Left cardiac atrium (tissue), 4 donors: ENCODE measurements at places on chromosomes 1 and 21.
A peak's percentile ranks its signal among the peaks of the same experiment; 100 is the strongest.

GRCh38 chr1:211613108-211613947, 34.4 kb upstream of the SLC30A1 start:
- DNase-seq: peak; percentile 82

GRCh38 chr1:59018860-59019259, 235.0 kb upstream of the JUN start:
- DNase-seq: peak; percentile 40

DNA sequence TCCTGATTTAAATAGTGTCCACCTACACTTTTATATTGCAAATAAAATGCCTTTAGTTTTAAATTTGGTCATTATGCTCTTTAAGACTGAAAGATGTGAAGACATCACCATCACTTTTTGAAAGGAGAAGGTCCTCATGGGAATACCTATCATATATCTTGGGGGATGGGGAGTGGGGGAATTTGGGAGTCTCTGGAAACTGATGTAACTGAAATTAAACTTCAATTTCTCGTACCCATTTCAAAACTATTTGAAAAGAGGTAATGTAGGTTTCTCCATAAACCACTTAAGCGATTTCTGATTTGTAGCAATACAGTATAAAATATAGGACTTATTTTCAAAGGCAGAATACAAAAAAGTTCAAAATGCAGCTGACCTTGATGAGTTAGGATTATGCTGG, 924 bp downstream of the EXTL2 start:
- DNase-seq: no peak

DNA sequence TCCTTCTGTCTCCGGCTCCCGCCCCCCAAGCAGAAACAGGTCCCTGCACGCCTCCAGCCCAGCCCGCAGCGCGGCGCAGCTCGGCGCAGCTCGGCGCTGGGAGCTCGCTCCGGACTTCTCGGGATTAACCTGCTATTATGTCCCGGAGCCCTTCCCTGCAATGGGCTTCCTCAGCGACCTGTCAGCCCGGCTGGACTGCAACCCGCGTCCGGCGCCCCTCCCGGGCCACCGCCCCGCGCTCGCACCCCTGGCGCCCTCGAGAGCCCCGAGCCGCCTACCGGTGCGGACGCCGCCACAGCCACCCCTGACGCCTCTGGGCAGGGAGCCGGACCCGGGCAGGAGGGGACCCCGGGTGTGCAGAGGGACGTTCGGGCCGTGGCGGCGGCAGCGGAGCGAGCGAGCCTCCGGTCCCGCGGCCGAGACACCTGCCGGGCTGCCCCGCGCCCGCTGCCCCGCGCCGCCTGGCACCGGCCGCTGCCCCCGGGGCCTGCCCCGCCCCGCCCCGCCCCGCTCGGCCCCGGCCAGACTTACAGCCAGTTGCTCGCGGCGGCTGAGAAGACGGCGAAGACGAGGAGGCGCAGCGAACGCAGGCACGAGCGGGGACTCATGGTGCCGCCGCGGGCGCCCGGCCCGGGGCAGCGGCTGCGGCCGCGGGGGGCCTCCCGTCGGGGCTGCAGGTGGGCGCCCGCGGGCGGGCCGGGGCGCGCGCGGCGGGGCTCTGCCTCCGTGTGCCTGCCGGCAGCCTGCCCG, 407 bp downstream of the WNT4 start:
- no peak for DNase-seq

- DNase-seq: no peak
Observed at GRCh38 chr1:118116909-118117308, 68.1 kb downstream of the SPAG17 start.

GRCh38 chr21:44405091-44405947, 50.0 kb upstream of the LRRC3 start:
- DNase-seq: no peak

GRCh38 chr1:156655151-156655903, 13.4 kb downstream of the BCAN start:
- DNase-seq: peak; percentile 11

GRCh38 chr1:65688848-65689247, 103.8 kb upstream of the PDE4B start:
- no peak for DNase-seq

DNA sequence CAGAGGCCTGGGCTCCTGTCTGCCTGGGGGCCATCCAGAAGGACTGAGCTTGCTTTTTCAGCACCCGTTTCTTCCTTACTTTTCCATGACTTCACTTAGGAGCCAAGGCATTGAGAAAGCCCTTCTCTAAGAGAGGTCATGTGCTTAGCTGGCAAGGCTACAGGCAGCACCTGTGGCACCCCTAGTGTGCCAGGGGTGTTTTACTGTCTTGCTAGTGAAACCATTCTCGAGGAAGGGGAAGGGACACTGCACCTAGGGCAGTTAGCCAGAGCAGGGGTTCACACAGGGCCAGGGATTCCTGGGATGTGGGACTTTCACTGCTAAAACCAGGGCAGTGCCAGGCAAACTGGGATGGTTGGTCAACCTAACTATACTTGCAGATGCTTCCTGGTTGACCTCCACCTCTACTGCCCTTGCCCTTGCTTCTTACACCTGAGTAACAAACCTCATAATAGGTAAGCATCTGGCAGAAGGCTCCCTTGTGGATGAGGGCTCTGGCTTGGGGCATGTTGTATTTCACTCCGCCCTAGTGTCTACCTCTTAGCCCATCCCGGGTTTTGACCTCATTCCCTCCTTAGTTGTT, 69.2 kb downstream of the NOS1AP start:
- DNase-seq: no peak

DNA sequence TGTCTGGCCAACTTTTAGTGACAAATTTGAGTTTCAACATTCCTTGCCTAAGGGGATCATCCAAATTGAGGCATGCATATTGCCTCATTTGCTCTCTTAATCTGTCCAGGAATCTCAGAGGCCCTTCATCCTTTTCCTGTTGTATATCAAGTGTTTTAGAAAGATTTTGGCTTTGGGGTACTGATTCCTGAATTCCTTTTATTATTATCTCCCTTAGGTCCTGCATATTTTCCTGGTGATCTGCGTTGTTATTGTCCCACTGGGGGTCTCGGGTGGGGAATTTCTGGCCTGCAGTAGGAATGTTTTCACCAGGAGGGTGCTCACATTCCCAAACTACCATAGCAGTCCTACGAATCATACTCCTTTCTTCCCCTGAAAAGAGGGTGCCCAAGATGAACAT, 4.4 kb upstream of the AADACL3 start:
- no peak for DNase-seq

DNA sequence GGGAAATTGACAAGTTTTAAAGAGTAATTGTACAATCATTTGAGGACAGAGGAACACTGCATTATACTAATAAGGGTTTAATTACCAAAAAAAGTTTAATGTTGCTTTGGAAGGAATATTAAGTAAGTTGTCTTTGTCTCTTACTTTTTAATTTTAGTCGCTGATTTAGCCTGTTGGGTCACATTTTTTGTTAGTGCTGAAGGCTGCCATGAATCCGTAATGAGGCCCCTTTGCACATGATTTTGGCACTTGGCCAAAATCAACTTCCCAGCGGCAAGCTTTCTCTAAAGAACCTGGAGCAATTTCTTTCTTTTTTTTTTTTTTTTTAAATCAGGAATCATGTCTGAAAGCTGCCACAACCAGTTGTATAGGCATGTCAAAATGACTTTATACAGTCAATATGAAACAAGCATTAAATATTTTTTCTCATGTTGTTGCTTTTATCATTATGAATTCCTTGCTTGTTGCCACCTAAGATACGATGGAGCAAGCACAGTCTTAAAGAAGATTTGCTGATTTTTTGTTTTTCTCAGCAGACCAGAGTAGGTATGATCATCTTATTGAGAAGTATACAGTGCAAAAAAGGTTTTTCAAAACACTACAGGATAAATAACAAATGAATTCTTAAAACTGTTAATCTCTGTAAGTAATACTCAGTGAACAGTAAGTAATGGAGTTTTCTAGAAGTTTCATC, 690.4 kb downstream of the USP25 start:
- DNase-seq: peak; percentile 68

DNA sequence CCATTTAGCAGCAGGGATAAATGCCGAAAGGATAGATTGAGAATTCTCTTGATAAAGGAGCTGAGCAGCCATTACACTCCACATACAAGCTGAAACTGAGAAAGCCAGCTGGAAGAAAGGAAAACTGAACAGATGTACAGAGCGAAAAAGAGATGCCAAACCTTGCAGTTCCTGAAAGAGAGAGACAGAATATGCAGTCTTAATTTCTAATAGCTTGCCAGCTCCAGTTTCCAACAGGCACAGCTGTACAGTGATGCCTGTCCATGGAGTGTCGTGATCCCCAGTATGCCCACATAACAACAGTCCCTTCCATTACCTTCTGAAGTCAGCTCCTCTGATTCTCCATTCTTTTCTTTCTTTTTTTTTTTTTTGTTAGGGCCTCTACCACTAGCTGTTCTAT, 22.7 kb downstream of the ABL2 start:
- no peak for DNase-seq

DNA sequence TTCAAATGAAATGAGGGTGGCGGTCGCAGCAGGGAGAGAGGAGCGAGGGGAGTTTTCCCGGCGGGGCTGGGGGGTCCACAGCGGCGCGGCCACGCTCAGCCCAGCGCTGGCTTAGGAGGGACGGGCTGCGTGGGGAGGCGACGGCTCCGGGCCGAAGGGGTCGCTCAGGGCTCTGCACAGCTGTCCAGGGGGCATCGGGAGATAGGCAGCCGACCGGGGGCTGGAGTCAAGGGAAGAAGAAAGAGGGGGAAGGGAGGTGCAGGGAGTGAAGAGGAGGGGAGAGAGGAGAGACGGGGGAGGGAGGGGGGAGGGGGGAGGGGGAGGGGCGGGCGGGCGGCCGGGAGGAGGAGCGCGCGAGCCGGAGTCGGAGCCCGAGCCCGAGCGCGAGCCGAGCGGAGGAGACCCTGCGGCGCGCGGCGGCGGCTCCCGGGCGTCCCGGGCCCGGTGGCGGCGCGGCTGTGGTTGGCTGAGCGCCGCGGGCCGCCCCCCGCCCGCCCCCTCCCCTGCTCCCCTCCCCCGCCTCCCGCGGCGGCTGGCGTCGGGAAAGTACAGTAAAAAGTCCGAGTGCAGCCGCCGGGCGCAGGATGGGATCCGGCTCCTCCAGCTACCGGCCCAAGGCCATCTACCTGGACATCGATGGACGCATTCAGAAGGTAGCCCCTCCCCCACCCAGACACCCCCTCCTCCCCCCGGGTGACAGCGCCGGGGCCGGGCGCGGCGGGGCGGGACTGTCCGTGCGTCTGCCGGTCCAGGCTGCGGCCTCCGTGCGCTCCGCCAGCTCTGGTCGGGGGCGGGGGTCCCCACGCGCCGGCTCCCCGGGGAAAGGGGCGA, at the start of gene PDE9A:
PDE9A (plus strand) TSS at position 391 of the 831 bp plus-strand sequence; CDS start at position 585, 194 bp downstream.
- DNase-seq: peak; percentile 26

DNA sequence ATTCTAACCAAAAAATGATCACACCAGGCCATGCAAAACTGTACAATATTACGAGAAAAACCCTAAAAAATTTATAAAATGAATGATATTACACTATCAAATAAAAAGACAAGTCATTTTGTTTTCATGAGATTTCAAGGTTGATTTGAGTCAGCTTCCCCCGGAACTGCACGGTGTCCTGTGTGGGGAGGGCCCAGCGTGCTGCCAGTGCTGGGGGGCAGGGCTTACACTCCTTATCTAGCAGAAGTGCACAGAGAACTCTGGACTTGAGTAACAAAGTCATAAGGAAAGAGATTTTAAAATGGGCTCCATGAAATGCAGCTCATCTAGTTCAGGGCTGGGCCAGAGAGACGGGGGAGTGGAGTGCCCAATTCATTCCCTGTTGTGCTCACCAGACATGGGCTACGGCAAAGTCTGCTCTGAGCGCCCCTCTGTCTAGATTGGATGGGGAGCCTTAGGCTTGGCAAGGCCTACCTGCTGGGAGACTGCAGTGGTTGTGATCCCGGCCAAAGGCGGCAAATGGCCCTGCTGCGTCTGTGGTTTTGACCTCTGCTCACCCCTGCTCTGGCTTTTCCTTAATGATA, 50.1 kb downstream of the COQ8A start:
- DNase-seq: no peak

DNA sequence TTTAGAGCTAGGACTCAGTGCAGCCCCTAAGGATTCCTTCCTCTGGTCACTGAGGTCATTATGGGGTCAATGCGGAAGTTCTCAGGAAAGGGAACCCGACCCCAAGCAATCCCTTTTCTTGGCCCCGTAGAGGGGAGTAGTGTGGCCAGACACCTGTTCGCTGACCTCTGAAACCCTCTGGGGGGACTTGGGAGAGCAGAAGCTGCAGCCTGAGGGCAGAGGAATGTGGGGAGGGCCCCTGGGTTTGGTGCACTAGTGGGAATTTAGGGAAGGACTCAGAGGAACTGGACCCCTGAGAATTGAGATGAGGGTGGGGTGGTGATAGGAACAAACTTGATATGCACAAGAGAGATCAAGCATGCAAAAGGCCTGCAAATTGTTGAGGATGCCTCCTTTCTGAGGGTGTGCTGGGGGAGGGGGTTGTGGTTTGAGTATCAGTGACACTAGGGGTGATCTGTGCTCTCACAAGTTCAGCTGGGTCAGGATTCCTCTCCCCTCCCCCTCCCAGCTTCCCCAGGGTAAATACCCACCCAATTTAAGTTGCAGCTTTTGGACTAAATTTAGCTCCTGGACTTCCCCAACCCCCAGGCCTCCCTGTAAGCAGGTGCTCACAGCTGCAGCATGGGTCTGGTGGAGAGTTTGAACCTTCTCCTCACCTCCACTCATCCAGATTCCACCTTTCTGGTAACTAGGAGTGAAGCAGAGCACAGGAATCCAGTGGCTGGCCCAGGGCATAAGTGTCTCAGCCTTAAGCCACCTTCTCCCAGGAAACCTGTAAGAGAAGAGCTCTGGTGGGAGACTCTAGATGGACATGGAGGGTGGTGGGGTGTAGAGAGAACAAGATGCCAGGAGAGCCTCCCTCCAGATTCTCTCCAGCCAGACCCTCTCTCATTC, 13.5 kb downstream of the ADAMTSL4 start:
- no peak for DNase-seq

GRCh38 chr1:172134087-172134731, 286.3 kb upstream of the C1orf105 start:
- no peak for DNase-seq

DNA sequence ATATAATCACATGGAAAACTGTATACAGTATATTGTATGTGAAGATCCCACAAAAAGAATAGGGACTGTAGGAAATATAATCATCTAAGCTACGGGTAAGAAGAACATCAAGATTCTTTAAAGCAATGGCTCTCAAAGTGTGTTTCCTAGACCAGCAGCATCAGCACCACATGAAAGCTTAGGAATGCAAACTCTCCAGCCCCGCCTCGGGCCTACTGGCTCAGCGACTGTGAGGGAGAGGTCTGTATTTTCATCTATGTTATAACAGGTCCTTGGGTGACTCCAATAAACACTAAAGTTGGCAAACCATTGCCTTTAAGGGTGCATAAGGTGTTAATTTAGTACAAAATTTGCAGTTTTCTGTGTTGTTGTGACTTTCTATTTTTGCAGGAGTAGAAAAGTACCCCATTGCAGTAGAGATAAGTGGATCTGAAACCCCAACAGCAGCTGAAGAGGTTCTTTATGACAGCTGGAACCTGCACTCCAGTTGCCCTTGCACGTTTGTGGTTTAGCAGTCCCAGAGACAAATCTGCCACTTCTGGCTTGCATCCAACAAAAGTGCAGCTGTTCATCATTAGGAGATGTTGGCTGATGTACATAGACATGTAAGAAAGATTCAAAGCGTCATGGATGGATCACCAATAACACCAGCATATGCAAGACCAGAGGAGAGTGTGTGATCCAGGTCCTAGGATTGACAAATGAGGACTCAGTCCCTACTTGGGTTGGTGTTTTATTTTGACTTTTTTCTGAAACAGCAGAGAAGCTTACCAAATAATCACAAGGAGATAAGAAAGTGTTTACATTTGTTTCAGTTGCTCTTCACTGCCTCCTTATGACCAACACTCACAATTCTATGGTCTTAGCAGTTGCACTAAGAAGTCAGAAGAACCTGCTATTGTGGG, 15.9 kb upstream of the IFNAR1 start:
- no peak for DNase-seq
